Stimulated activated CD8-positive, alpha-beta memory T cell treated with anti-CD3 and anti-CD28 coated beads, Interleukin-7, amount 100 ng/mL, for 24 hours (primary cell): ENCODE measurements at places on chromosomes 4 and X.

- no peak for DNase-seq
Measured at GRCh38 chr4:126727461-126727860, 905.3 kb upstream of the INTU start.

DNA sequence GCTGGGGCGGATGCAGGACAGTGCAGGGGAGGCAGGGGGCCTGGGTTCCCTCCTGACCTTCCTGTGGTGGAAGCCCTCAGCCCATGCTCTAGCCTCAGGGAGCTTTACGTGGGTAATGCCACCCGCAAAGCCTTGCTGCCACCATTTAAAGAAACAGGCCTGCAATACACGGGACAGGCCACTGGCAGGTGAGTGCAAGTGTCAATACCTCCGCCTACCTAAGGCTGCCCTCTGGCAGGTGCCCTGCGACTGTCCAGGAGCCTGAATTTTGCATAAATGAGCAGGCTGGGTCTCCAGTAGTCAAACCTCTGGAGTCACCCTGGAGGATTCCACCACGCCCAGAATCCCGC is 5.9 kb downstream of the CRMP1 start:
- DNase-seq = no peak

DNA sequence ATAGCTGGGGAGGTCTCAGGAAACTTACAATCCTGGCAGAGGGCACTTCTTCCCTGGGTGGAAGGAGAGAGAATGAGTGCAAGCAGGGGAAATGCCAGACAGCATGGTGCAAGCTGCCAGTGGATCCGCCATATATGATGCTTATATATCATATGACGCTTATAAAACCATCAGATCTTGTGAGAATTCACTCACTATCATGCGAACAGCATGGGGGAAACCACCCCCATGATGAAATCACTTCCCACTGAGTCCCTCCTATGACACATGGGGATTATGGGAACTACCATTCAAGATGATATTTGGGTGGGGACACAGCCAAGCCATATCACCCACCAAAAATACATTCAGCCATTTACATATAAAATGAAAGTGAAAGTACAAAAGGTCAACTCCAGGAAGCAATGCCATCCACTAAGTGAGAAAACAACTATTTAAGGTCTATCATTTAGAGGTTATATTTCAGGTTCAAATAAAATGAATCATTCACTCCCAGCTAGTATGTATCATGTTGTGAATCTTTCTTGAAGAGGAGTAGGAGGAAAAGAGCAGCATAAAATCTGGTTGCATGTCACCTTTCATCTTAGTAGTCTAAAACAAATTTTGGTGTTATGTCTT is 20.3 kb upstream of the DYNLT3 start:
- DNase-seq = no peak

DNA sequence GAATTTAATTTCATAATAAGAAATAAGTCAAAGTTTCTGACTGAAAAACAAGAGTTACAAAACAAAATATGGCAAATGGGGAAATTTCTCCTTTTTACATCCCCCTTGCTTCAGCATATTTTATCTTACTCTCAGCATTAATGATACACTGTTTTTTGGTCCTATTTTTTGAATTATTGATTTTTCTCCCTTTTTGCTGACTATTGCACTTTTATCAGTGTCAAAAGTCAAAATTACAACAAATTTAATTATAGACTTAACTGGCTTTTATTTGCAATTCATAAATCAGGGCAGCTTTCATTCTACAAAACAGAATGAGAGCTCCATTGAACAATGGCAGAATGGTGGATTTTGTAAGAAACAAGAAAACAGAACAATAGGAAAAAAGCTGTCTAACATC is 901.9 kb downstream of the FAT4 start:
- no peak for DNase-seq

- DNase-seq = no peak
Measured at GRCh38 chr4:123913598-123913997, 517.0 kb downstream of the SPRY1 start.

DNA sequence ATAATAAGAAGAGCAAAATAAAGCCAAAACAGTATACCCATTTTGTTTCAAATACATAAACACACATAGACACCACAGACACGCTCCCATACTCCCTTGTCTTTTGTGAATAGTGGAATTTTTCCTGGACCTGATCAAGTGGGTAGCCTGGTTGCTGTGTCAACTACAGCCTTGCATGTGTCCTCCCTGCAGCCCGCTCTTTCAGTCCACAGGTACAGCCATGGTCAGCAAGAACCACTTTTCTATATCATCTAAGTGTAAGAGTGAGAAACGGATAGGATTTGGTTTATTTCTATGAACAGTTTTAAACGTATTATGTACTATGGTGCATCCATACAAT is 9.8 kb downstream of the PWWP3B start:
- DNase-seq = no peak

- DNase-seq = no peak
Measured at GRCh38 chr4:70768301-70768948, 46.7 kb downstream of the RUFY3 start.

GRCh38 chr4:150253965-150254630 is 175.9 kb downstream of the DCLK2 start:
- no peak for DNase-seq

DNA sequence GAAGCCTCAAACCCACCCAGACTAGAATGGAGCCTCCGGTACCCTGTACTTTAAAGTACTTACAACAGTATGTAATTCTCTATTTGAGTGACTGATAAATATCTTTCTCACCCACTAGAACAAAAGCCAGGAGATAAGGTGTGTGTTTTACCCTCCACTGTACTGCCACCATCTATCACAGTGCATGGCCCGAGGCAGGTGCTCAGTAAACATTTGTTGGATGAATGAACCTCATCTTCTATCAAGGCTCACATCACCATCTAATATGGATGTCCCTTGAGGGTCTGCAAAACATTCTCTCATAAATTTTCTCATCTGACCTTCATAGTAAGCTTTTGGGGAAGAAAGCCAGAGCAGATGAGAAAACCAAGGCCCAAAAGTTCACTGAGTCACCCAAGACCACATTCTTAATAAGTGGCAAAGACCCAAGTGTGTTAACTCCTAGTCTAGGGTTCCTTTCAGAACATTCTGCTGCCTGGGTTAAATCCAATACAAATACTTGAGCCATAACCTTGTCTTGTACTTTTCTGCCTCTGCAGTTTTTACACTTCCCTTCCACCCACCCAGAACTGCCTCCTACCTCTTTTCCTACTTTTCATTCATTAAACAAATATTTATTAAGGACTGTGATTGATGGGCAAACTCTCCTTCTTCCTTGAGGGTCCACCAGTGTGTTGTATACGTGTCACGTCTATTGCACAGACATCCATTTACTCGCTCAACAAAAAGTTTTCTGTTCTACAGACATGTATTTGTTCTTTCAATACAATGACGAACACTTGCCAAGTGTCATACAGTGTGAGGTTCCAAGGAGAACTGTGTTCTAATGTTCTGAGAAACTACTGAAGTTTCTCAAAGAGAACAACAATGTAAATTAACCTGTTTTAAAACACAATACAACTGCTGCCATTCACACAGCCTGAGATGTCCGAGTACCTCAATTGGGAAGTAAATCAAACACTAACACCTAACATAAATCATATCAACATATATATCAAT is 35.7 kb downstream of the APBB2 start:
- DNase-seq = no peak

DNA sequence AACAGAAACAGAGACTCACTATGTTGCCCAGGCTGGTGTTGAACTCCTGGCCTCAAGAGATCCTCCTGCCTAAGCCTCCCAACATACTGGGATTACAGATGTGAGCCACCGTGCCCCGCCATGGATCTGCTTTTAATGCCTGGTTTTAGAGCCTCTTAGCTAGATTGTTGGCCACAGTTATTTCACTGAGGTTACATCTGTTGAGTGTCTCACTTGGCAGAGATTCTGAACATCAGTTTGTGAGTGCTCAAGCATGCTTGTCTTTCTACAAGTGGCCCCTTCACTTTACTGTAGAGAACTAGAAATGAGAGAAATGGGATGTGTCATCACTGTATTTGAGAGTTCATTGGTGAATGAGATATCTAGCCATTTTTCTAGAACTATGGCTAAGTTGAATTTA is 218.5 kb downstream of the APBB2 start:
- DNase-seq = no peak

GRCh38 chr4:17647927-17648326 is 33.5 kb downstream of the MED28 start:
- DNase-seq = no peak

DNA sequence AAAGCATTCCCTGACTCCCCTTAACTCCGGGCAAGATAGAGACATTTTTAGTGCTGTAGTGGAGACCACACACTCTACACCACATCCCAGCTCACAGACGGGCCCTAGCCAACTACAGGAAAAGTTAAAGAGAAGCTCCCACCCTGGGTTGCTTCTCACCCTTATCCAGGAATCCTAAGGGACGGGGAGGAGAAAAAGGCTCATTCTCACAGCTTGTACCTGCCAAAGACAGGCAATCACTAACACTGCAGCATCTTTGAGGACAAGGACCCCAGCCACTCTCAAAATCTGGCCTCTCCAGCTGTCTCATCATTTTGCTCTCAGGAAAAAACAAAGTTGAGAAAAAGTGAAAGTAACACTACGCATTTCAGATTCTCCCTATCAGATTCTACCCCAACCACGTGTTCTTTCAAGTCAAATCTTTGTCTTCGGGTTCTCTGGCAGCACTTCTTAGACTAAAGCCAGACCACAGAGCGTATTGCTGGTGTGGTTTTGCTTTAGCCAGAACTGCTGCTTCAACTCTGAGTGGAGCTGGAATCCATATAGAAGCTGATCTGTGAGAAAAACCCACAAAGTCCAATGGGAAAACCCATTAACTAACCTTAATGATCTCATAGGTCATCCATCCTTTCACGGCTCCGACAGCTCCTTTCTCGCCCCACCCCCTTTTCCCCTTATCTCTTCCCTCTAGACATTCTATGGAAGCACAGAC is 605.9 kb upstream of the DIPK2B start:
- DNase-seq = no peak

DNA sequence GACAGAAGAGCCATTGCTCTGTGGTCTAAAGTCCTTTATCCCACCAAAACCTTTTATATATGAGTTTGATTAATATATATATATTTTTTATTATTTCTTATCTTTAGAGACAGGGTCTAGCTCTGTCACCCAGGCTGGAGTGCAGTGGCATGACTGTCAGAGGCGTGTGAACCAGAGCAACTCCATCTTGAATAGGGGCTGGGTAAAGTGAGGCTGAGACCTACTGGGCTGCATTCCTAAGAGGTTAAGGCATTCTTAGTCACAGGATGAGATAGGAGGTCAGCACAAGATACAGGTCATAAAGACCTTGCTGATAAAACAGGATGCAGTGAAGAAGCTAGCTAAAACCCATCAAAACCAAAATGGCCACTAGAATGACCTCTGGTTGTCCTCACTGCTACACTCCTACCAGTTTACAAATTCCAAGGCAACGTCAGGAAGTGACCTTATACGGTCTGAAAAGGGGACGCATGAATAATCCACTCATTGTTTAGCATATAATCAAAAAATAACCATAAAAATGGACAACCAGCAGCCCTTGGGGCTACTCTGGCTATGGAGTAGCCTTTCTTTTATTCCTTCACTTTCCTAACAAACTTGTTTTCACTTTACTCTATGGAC is 10.5 kb downstream of the TBCK start:
- no peak for DNase-seq

GRCh38 chrX:119757979-119758730 is at the start of gene SOWAHD:
TSS of gene SOWAHD (plus strand) at chrX:119758588. CDS start at chrX:119758668, 80 bp downstream.
- DNase-seq = no peak

- DNase-seq = no peak
Measured at GRCh38 chrX:12825801-12826200, 34.6 kb downstream of the PRPS2 start.

- no peak for DNase-seq
Measured at GRCh38 chr4:138010639-138011038, 231.5 kb downstream of the SLC7A11 start.

DNA sequence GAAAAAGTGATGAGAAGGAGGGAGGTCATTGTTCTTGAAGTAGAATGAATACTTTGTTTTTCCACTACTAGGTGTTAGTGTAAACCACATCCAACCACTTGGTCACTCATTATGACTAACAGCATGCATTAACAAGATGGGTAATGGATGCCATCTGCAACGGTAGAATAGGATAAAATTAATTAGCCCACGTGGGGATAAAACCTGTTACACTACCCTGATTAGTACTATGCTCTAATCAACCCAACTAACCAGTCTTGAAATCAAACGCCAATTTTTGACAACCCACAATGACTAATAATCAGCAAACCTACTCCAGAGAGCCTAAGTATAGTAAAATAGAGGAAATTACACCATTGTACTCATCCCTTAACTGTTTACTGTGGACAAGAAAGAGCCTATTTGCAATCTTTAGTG is 93.4 kb upstream of the MCF2 start:
- DNase-seq = no peak

DNA sequence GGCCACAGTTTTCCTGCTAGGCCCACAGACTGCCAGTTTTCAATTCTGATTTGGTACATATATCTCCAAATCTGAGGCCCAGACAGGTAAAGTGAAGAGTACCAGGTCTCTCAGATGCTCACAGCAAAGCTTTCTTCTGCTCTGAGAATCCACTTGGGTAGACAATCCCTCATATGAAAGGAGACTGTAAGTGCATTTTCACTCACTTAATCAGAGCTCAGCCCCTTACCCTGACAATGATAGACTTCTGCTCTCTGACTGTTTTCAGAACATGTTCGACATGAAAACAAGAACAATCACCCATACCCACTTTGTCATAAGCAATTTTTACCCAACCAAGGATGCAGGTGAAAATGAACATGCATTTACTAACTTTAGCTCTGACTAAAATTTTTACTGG is 7.1 kb downstream of the GPRIN3 start:
- no peak for DNase-seq

DNA sequence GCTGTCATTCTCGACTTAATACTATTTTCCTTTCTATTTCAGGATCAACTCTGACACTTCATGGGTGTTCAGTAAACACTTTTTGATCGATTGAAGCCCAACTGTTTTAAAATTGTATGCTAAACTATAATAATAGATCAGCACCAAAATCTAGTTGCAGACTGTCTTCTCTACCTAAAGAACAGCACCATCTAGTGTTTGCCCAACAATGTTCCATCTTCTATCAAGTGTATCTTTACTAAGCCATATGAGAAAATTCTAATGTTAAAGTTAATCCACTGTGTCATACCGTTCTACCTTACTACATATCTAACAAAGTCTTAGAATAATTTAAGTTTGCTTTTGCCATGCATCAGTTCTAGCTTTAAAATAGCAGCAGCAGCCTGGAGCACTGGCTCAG is 113.0 kb upstream of the PRDX4 start:
- DNase-seq = no peak

- DNase-seq = no peak
Measured at GRCh38 chr4:173929921-173930320, 353.5 kb downstream of the FBXO8 start.

DNA sequence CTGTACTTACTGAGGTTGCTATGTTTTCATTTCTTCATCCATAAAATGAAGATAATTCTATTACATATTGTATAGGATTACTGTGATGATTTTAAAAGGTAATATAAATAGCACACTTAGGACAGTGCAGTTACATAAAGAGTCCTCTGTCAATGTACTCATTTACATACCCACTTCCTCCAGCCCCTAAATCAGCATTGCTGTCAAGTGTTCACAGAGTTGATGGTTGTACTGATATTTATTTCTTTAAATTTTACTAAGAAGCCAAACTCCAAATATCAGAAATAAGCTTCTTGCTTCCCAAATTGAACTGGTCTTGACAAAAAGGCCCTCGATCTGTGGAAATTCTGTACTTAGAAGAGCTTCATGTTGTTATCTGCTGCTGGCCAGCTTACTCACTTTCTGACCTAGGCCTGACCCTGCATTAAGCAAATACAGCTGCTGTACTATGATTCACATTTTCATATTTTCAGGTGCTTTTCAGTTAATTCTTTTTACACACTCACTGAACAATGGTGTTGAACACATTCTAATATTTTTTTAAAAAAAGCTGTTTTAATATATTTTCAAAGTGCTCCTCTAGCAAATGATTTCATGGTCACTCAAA is 259.6 kb downstream of the UNC5C start:
- no peak for DNase-seq
